ENCODE measurements at places on chromosomes 12 and 14. TPM values are rescaled to one million over a fixed set of nuclear protein-coding genes. Genes with fewer than 3 reads are reported as not detected.

The PTMS gene
- total RNA-seq, result 365 TPM

The TAS2R9 gene
- not detected for total RNA-seq

The FITM1 gene
- 0.33 TPM for total RNA-seq

The PLCZ1 gene
- total RNA-seq, result 3.0 TPM

The RNASE3 gene
- total RNA-seq, result not detected

The EPS8 gene
- total RNA-seq, result 51.7 TPM

The MYF5 gene
- total RNA-seq, result not detected

The TMCC3 gene
- total RNA-seq, result 22.7 TPM
